HT1080 (cell line): ENCODE measurements at places on chromosomes 2 and 18.

DNA sequence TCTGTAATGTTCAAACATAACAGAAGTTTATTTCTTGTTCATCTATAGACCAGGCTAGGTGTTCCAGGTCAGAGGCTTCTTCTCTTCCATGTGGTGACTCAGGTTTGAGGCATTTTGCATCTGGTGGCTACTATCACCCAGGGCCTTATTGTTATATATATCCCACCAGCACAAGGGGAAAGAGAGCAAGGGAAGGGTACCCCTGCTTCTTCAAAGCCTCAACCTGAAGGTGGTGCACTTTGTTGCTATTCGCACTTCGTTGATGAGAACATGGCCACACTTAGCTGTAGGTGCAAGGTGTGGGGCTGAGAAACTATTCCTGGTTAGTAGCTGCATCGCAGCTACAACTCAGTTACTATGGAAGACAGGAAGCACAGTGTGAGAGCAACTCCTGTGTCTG lies 27.4 kb upstream of the SLC3A1 start:
- peak; percentile 44 for DNase-seq

DNA sequence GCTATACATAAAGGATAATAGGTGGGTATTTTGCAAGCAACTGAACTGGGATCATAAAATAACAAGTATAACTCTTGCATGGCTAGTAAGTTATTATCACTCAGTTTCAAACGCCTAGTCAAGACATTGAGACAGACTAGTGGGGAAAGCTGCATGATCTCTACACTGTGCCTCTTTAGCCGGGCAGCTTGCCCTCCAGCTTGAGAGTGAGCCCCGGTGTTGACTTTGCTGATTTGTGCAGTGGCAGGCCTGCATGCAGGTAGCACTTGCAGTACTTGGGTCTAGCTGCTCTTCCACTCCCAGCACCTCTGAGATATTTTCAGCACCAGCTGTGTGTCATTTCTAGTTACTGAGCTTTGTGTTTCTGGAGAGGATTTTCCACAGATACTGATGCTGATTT lies 118.8 kb upstream of the DAPL1 start:
- no peak for DNase-seq

DNA sequence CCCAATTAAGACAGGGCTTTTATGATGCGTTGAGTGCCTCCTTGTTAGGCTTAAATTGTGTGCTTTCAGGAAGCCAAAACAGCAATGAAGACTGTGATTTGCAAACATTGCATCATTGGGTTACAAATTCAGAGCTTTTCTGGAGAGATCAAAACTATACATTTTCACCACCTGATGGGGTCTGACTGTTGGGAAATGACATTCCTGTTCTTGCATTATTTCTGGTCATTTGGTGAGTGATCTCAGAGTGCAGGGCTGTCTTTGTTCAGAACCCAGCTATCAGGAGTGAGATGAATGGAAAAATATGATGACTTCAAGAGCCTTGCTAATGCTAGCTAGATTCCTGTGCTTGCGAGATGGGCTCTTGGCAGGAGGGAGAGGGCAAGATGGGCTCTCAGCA lies 39.1 kb downstream of the SH3RF3 start:
- no peak for DNase-seq

GRCh38 chr2:105291981-105292380 lies 37.6 kb downstream of the TGFBRAP1 start:
- no peak for DNase-seq

- no peak for DNase-seq
These were observed 436.4 kb downstream of the EIPR1 start for GRCh38 chr2:2941205-2941604.

- peak; percentile 61 for DNase-seq
These were observed 191.4 kb downstream of the TMEM163 start for GRCh38 chr2:134527381-134527780.

- DNase-seq = peak; percentile 37
These were observed 318.7 kb downstream of the PDE11A start for GRCh38 chr2:177753682-177754491.

GRCh38 chr2:176683618-176684111 lies 414.4 kb downstream of the MTX2 start:
- no peak for DNase-seq

DNA sequence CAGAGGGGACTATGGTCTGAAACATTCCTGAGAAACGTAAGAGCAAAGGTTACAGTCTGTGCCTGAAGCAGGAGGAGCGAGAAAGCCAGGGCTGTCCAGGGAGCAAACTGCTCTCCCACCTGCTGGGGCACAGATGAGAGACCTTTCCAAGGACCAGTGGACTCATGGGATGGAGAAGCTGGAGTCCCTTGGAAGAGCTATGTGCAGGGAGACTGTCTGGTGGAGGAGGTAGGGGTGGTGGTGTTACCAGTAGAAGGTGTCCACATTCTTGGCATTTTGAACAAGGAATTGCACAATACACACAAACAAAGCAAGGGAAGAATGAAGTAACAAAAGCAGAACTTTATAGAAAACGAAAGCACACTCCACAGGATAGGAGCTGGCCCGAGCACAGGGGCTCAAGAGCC lies 97.9 kb upstream of the CYRIA start:
- DNase-seq = peak; percentile 8

DNA sequence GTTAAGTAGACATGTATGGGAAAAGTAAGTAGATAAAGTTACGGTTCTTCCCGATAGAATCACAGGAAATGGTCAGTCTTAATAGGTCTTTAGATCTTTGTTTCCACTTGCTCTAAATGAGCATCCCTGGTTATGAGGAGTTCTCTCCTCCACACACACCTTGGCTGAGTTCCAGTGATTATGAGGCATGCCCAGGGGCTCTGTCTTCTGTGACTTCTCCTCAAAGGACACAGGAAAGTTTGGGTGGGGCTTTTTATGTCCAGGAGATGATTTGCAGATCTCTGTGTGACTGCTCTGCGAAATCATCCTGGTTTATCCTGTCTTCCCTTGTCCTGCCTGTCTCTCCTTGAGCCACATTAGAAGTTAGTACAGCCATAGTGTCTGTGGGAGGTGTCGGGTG lies 83.9 kb upstream of the EML6 start:
- DNase-seq = peak; percentile 30

DNA sequence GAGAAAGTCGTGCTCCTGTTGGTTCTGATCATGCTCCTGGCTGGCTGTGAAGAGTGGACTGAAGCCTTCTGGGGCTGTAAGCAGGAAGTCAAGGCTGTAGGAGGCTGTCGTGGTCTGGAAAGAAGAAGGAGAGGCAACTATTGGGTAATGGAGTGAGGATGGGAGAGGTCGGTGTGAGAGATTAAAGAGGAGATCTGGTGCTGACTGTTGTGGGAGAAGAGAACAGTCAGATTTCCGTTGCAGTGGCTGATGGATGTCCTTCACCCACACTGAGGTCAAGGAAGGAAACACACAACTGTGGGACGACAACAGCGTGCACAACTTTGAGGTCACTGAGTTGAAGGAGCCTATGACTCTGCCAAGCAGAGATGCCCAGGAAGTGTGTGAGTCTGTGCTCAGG lies 2.8 kb upstream of the PSMD1 start:
- DNase-seq = no peak

GRCh38 chr2:198994678-198995077 lies 463.1 kb downstream of the SATB2 start:
- DNase-seq = no peak

DNA sequence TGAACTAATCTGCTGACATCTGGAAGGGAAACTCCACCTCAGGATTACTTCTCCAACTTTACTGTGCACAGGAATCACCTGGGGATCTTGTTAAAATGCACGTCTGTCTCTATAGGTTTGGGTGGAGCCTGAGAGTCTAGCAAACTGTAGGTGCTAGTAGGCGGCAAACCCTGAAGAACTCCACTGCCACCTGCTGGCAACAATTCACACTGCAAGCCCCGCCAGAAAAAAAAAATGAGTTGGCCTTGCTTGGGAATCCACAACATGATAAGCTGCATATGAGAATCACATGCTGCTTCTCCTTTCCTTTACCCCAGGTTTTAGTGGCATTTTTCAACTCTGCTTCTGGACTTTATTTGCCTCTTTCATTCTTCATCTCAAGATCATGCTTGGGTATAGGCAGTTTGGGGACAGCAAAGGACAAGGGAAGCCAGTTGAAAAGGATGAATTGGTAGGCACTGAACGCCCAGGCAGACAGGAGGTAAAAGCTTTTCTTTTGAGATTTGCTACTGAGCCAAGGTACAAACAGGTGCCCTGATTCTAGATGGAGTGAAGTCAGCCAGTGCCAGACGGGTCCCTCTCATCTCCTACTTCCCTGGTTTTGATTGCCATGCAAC lies 88.8 kb downstream of the VIT start:
- peak; percentile 86 for DNase-seq

DNA sequence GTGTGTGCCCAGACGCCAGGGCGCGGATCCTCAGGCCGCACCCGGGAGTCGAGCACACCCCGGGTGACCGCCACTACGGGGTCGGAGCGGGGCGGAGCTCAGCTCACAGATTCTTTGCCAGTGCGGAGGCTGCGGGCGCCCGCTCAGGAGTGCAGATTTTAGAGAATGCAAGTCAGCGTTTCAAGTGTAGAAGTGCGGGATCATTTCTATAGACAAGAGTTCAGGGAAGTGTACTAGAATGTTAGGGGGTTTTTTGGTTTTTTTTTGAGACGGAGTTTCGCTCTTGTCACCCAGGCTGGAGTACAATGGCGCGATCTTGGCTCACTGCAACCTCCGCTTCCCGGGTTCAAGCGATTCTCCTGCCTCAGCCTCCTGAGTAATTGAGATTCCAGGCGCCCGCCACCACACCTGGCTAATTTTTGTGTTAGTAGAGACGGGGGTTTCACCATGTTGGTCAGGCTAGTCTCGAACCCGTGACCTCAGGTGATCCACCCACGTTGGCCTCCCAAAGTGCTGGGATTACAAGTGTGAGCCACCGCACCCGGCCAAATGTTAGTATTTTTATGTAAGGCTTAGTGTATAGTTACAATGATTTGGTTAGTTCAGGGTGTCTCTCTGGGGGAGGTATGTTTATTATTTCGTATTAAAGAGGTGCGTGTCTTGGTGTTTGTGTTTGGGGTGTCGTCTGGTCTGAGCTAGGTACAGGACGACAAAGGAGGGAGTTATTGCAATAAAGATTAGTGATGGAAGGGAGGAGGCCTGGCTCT lies 619 bp upstream of the FAM168B start:
- no peak for DNase-seq

DNA sequence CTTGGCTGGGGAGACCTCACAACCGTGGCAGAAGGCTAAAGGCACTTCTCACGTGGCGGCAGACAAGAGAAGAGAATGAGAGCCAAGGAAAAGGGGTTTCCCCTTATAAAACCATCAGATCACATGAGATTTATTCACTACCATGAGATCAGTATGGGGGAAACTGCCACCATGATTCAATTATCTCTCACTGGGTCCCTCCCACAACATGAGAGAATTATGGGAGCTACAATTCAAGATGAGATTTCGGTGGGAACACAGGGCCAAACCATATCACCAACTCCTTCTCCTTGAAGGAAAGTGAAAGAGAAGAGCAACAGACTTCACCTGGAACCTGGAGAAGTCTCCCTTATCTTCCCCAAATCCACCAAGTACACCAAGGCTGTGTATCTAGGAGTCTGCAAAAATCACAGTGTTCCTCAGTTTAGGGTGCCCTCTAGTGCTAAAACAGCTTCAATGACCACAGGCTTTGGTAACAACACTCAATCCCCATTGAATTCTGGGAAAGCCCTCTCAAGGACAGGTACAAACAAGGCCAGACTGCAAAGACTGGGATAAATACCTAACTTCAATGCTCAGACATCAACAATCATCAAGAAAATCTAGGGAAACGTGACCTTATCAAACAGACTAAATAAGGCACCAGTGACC lies 148.8 kb upstream of the SRD5A2 start:
- DNase-seq = peak; percentile 37

DNA sequence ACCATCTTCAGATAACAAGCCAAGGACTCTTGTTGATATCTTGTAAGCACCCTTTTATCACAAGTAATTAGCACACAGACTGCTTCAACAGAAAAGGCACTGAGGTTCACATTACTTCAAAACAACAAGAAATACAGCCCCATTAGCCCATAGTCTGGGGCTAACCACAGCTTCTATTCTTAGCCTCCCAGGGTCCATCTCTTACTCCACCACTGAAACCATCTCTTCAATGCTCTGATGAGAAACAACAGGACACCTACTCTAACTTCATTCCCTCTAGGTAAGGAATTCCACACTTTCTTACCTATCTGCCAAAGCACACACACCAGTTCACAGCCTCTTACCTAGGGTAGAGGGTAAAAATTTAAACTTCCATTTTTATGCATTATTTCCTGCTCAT lies 26.4 kb upstream of the CYTIP start:
- no peak for DNase-seq

- DNase-seq = no peak
These were observed 16.8 kb downstream of the KCNH7 start for GRCh38 chr2:162821718-162822117.

DNA sequence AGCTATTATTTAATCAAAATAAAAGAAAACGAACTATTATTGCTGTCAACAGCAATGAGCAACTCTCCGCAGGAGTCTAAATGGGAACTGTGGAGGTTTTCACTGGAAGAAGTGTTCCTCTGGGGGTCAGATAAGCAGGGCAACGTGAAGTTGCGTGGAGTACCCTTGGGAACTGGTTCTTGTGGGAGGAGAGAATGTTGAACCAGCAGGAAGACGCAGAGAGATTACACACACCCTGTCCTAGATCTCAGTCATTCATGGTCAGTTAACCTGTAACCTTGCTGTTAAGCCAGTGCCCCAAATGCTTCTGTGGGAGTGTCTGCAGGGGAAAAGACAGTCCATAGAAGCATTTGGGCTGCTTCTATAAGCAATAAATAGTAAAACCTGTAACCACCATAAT lies 20.4 kb upstream of the CABLES1 start:
- no peak for DNase-seq

DNA sequence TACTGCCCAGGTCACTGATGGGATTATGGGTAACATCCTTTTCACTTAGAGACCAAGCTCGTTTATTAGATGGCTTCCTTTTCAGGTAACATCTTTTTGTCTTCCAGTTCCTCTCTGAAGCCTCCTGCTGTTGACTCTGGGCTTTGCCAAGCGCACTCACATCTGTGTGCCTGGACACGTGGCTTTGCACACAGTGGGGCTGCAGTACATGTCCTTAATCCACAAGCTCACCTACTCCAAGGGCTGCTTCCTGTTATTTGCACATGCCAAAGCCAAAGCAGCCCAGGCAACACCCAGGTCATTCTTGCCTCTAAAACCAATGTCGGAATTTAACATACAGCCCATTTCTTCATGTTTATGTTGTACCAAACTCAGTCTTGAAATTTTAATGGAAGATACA lies 124.2 kb upstream of the BOD1L2 start:
- DNase-seq = no peak

- DNase-seq = no peak
These were observed 565.2 kb upstream of the ID2 start for GRCh38 chr2:8116661-8117060.

DNA sequence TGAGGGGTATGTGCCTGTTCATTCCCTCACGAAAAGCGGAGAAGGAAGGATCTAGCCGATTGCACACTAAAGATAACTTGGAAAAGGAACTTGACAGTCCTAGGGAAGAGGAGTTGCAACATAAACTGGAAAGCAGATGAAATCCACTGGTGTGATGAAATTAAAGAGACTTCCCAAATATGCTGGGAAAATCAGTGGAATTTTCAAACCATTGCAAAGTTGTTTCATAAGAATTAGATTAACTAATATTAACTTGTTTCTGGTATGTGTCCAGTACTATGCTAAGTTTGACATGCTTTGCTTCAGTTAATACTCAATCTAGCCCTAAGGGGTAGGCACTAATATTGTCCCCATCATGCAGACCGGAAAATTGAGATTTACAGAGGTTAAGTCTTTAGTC lies 222.7 kb downstream of the IKZF2 start:
- DNase-seq = no peak

- DNase-seq = peak; percentile 50
These were observed 73.2 kb downstream of the MAP4K4 start for GRCh38 chr2:101770726-101771125.
